OCI-M1 (cell line): ENCODE measurements at places on chromosomes 6 and 20.
A peak's percentile ranks its signal among the peaks of the same experiment; 100 is the strongest.

DNA sequence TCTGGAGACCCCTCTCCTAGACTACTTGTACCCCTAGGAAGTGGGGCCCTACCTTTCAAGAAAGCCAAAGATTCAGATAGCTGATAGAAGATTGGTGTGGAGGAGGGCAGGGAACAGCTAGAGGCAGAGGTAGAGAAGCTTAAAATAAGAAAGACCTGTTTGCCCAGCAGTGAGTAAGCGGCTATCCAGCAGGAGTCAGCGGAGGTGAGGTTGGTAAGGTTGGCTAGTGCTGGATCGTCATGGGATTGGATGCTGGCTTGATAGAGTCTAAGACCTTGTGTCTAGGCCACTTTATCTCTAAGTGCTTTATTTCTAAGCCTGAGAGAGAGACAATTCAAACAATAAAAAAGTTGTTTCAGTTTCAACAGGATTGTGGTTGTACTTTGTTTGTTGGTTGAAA is 19.1 kb downstream of the ANKS1A start:
- DNase-seq, result no peak

GRCh38 chr6:31214516-31214915 is 44.0 kb upstream of the POU5F1 start:
- no peak for DNase-seq

DNA sequence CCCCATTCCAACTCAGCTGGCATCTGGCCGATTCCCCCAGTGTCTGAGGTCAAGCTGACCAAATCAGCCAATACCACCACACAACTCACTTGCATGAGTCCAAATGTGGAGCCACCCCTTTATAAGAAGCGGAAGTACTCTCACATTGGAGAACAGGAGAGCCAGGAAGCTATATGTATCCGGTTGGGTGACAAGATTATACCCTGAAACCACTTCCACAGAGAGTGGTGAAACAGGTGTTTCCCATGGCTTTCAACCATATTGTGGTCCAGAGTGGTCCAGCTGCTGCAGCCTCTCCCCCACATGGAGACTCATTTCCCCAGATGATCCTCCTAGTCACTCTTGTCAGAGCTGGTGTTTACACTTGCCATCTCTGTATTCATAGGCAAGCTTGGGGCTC is 24.0 kb upstream of the SERINC1 start:
- DNase-seq, result no peak

DNA sequence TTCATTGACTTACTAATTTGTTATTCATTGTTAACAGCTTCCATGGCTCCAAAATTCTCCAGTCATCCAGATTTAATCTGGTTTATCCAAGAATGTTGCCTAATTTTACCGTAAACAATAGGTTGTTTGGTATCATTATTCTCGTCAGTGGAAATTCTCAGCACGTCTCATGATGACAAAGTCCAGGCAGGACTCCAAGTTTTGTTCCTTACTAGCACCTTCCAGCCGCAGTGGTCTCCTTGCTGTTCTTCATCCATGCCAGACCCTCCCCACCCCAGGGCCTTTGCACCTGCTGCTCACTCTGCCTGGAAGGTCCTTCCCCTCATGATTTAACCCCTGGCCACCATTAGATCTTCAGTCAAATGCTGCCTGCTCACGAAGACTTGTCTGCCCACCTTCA is 48.1 kb upstream of the NAA20 start:
- DNase-seq, result no peak

- no peak for DNase-seq
These were observed 156.7 kb downstream of the LPA start for GRCh38 chr6:160507420-160507819.

DNA sequence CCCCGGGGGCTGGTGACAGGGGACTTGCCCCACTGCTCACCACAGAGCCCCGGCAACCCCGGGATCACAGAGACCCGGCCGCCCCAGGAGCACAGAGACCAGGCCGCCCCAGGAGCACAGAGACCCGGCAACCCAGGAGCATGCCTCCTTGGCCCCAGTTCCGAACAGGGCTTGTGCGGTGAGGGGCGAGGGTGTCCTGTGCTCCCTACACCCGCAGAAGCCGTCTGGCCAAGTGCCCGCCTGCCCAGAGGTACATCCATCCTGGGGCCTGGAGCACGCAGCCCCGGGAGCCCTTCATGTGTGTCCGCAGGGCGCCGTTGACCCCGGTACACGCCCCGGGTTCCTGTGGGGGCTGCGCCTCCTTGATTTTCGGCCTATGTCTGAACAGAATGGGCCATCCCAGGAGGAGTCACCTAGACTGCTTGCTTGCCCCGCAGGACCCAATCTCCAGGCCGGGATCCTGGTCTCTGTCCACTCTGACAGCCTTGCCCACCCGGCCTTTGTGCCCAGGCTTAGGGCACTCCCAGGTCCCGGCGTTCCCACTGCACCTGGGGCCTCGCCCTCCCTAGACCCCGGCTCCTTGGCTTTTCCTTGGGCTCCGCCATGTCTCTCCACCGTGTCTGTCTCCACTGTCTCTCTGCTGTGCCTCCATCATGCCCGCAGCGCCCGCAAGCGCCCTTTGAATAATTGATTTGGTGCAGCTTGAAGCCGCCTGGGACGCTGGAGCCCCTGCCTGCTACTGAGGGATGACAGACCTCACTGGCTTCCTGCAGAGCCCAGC is 219.8 kb downstream of the ERMARD start:
- no peak for DNase-seq

DNA sequence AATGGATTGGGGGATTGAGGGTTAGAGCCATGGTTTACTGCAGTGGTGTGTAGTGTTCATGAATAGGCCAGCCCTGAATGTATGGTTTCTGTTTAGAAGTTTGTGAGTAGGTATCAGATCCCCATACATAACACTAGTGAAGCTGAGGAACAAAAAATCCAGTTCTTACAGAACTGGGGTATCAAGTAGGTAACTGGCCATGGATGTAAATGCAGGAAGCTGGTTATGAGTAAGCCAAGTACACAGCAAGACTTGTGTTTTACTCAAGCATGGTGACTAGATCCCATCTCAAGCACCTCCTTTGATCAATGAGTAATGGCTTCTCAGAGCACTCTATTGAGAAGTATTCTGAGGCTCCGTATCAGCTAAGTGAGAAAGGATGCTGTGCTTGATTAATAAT is 613.7 kb upstream of the FLRT3 start:
- DNase-seq, result no peak

- DNase-seq, result no peak
These were observed 350.6 kb upstream of the ZFP64 start for GRCh38 chr20:52542131-52542530.

DNA sequence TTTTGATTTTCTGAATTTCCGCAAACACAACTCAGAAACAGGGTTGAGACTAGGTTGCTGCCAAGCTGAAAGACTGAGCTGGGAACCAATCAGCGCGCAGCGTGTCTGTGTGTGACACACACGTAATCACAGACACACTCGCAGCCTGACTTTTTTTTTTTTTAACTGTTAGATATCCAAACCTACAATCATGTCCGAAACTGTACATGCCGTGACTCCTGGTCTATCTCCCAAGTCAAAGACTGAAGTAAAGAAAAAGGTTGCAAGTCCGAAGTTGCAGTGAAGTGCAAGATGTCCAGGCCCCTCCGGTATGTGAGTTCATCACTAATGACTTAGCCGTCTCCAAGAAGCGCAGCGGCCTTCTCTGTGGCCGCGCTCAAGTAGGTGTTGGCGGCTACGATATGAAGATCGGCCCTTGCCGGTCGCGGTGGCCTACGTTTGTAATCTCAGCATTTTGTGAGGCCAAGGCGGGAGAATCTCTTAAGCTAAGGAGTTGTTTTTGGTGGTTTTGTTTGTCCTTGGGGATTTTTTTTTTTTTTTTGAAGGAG is 108.2 kb downstream of the HFE start:
- DNase-seq, result peak; percentile 96

- DNase-seq, result no peak
These were observed 325.9 kb downstream of the COL12A1 start for GRCh38 chr6:74879976-74880375.

DNA sequence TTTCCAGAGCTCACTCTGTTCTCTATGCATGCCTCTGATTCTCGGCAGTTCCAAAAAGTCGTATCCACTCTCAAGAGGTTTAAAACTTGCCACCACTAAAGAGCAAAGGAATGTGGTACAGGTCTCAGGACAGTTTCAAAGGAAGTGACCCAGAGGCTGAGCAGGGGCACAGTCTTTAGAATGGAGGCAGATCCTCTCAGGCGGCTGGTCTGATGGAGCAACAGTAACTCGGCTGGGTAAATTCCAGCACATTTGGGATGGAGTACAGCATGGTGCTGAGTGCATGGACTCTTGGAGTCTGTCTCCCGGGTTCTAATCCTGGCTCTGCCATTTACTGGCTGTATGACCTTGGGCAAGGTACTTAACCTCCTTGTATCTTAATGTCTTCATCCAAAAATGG is 88.1 kb upstream of the BACH2 start:
- no peak for DNase-seq

GRCh38 chr6:31588871-31589650 is 3.0 kb downstream of the LST1 start:
- DNase-seq, result no peak

GRCh38 chr6:167122827-167123657 is at the start of gene CCR6:
Gene CCR6, plus strand, starts transcription at chr6:167123096. Its CDS starts 13,039 bp downstream, at chr6:167136135.
- DNase-seq, result no peak

GRCh38 chr6:163137398-163137881 is 277.1 kb upstream of the QKI start:
- no peak for DNase-seq

DNA sequence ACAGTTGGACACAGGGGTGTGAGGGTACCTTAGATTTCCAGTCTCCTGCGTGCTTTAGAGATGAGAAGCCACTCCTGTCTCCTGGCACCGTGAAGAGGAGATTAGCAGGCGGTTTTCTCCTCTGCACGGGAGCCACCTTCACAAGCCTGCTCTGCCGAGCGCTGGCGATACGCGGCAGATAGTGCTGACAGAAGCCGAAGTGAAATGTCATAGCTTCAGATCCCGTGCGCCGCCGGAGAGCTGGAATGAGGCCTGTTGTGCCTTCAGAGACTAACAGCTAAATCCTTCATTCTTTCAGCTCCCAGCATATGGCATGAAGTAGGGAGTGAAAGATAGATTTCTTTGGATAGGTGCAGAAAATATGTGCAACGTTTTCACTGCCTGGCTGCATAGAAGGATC is 371.0 kb downstream of the TAF4 start:
- no peak for DNase-seq

DNA sequence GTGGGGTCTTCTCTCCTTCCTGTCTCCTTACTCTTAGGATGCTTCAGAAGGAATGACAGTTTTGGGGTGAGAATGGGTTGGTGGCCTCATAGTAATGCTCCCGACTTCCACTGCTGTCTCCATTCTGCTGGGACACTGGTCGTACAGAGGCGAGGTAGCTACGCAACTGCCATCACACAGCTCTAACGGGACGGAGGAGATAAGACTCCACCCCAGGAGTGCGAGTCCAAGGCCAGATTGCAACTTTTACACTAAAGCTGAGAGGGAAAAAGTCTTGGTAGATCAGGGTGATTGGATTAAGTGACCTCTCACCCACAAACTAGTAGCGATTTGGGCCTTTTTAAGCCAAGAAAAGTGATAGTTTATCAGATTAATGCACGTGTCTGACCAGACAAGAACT is 1.8 kb upstream of the PRR18 start:
- no peak for DNase-seq

- DNase-seq, result peak; percentile 10
These were observed 349.8 kb upstream of the ARID1B start for GRCh38 chr6:156427345-156427744.

DNA sequence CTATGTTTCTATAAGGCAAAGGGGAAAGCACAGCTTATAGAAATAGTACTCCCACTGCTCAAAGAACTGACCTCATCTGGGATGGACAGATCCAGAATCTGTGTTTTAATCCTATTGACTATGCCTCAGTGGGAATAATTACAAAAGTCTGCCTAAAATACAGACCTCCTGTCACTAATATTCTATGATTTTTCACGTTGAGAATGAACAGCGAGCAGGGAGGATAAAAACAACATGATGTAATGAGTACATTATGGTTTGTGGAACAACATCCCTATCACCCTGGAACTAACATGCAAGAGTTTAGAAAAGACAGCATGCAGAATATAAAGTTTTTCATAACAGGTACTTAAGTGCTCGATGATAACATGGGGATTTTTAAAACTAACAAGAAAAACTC is 53.9 kb downstream of the EPHA7 start:
- DNase-seq, result no peak

- no peak for DNase-seq
These were observed 247.8 kb downstream of the HAO1 start for GRCh38 chr20:7692478-7692877.

- no peak for DNase-seq
These were observed 234.3 kb upstream of the HS3ST5 start for GRCh38 chr6:114577109-114577508.

DNA sequence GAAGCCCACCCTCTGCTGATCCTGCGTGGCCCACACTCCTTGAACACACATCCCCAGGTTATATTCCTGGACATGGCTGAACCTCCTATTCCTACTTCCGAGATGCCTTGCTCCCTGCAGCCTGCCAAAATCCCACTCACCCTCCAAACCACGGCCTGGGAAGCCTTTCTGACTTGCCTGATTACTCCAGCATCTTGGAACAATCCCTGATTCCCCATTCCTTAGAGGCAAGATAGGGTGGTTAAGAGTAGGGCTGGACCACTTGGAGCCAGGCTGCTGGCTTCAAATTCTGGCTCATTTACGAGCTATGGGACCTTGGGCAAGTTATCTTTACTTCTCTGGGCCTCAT is 45.9 kb upstream of the CDH22 start:
- DNase-seq, result no peak

GRCh38 chr6:66638099-66638498 is 931.1 kb upstream of the EYS start:
- peak; percentile 94 for DNase-seq

DNA sequence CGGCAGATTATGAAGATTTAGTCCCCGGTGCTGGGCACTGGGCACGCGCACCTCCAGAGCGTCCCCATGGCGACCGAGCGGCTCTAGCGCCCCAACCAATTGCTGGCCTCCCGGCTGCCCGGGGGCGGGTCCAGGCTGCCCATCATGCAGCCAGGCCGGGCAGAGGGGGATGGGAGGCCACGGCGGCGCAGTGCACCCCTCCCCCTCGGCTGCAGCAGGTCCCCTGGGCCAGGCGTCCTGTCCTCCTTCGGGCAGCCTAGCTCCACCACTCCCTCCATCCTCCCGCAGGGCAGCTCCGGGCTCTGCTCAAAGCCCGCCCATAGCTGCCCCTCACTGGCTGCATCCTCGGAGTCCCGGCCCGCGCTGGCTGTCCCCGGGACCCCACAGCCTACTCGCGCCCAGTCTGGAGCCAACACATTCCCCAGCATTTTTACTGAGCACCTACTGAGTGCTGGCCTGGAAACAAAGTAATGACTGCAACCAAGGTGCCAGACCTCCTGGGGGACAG is 99.4 kb downstream of the ASXL1 start:
- no peak for DNase-seq

- DNase-seq, result no peak
These were observed 19.0 kb downstream of the TUBB2A start for GRCh38 chr6:3138341-3138740.

GRCh38 chr20:22583773-22584521 is 425 bp downstream of the FOXA2 start:
- DNase-seq, result no peak

GRCh38 chr6:49668083-49668511 is 31.5 kb upstream of the RHAG start:
- DNase-seq, result peak; percentile 61

- DNase-seq, result no peak
These were observed 6.3 kb downstream of the BRD2 start for GRCh38 chr6:32974541-32975308.

- no peak for DNase-seq
These were observed 226.2 kb downstream of the HIVEP2 start for GRCh38 chr6:142718667-142719191.

GRCh38 chr6:26502626-26503025 is 2.5 kb downstream of the BTN1A1 start:
- DNase-seq, result peak; percentile 73
